Fibroblast of skin of scalp (primary cell): ENCODE measurements at places on chromosomes 13 and 19.

GRCh38 chr13:27792393-27793218 lies at the start of gene GSX1:
TSS of gene GSX1 (plus strand) at chr13:27792483. CDS start at chr13:27792691, 208 bp downstream.
- peak; percentile 59 for DNase-seq

DNA sequence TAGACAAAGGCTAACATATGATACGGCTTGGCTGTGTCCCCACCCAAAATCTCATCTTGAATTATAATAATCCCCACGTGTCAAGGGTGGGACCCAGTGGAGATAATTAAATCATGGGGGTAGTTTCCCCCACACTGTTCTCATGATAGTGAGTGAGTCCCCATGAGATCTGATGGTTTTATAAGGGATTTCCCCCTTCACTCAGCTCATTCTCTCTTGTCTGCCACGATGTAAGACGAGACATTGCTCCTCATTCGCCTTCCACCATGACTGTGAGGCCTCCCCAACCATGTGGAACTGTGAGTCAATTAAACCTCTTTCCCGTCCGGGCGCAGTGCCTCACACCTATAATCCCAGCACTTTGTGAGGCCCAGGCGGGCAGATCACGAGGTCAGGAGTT lies 143.5 kb downstream of the RXFP2 start:
- no peak for DNase-seq

DNA sequence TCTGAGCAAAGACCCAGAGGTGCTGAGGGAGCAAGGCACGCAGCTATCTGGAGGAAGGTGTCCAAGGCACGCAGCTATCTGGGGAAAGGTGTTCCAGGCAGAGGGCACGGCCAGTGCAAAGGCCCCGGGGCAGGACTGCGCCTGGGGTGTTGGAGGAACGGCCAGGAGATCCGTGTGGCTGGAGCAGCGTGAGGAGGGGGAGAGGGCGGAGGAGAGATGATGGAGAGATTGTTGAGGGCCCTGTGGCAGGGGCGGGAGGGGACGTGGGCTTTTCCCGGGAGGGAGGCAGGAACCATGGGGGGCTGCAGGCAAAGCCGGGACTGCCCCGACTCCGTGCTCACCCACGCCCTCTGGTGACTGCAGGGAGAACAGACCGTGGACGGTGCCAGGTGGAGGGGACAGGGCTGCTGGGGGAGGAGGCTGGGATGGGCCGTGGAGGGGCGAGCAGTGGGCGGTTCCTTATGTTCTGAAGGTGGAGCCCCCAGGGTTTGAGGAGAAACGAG lies 13.3 kb upstream of the MISP start:
- peak; percentile 47 for DNase-seq

GRCh38 chr13:94028234-94028633 lies 451.2 kb downstream of the DCT start:
- DNase-seq = no peak

- no peak for DNase-seq
Measured at GRCh38 chr13:28621449-28621848, 37.5 kb upstream of the POMP start.

DNA sequence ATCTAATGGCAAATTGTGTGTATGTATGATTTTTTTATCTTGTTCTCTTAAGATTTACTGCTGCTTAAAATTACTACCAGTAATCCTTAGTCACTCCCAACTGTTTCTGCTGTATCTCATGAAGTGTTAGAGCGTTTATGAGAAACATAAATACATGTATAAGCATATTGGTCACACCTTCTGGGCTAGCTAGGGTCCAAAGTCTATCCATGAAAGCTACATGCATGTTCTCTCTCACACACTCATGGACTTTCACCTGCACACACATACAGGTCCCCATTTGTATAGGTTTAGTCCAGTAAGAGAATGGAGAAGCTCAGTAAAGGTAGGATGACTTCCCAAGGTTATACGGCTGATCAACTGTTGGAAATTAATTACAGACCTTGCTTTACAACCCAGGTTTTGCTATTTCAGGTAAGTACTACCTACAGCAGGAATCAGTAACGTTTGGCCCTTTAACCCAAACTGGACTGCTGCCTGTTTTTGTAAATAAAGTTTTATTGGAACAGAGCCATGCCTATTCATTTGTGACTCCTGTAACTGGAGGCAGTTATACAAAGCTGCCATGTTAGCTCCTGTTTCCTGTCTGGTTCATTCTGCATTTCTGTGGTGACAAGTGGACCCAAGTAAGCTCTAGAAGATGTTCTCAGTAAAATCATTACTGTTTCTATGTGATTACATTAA lies 15.3 kb downstream of the METTL21C start:
- DNase-seq = no peak

DNA sequence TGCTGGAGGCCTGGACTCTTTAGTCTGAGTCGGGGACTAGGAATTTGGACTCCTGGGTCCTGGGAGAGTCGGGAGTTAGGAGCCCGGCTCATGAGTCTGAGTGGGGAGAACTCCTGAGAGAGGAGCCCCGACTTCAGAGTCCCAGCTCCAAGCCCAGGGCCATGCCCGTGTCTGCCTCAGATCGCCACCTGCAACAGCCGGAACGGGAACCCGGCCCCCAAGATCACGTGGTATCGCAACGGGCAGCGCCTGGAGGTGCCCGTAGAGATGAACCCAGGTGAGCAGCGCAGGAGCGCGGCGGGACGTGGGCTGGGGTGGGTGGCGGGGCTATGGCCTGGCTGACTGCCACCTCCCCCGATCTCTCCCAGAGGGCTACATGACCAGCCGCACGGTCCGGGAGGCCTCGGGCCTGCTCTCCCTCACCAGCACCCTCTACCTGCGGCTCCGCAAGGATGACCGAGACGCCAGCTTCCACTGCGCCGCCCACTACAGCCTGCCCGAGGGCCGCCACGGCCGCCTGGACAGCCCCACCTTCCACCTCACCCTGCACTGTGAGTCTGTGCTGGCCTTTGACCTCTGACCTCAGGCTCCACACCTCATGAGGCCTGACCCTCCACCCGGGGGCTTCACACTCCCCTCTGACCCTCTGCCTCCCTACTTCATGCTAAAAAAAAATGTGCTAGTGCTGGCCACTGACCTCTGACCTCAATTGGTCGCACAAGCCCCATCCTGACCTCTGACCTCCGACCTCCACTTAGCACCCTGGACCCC lies 4.4 kb downstream of the BCAM start:
- DNase-seq = no peak
